Tibial nerve (tissue), 4 donors: ENCODE measurements at places on chromosomes 3 and 15. TPM values are rescaled to one million over a fixed set of nuclear protein-coding genes. Genes with fewer than 3 reads are reported as not detected.

Gene GOLGA8S
- total RNA-seq: 0.66 TPM

Gene CRYBG3
- total RNA-seq: 30.9 TPM

Gene NEK10
- total RNA-seq: 0.20 TPM

Gene KLF15
- total RNA-seq: 182 TPM

Gene CFAP20DC
- total RNA-seq: 1.5 TPM

Gene COPS2
- total RNA-seq: 65.4 TPM

Gene LMAN1L
- 0.42 TPM for total RNA-seq

Gene ZBTB38
- total RNA-seq: 159 TPM

Gene RASL12
- total RNA-seq: 75.3 TPM

Gene PTX3
- total RNA-seq: 14.0 TPM

Gene CHRD
- 44.6 TPM for total RNA-seq

Gene CHAC1
- not detected for total RNA-seq

Gene SAMMSON
- total RNA-seq: 2.1 TPM

Gene KBTBD13
- not detected for total RNA-seq

Gene ZPLD1
- total RNA-seq: not detected

Gene GOLGA6L10
- 0.20 TPM for total RNA-seq

Gene C3orf49
- total RNA-seq: not detected

Gene WNT7A
- total RNA-seq: 0.21 TPM

Gene SIDT1
- total RNA-seq: 2.7 TPM

Gene KLHL6
- total RNA-seq: 2.8 TPM

Gene SLC25A20
- total RNA-seq: 39.3 TPM

Gene LRRC31
- not detected for total RNA-seq

Gene MYL3
- total RNA-seq: 9.6 TPM

Gene CYP1A2
- total RNA-seq: not detected

Gene DNAJA4
- 16.8 TPM for total RNA-seq

Gene PLSCR5
- not detected for total RNA-seq

Gene GOLGA8K
- total RNA-seq: not detected

Gene A4GNT
- total RNA-seq: not detected

Gene JAGN1
- total RNA-seq: 36.9 TPM

Gene PPP1R14D
- not detected for total RNA-seq

Gene USP13
- total RNA-seq: 16.7 TPM

Gene RTP3
- not detected for total RNA-seq

Gene GPD1L
- total RNA-seq: 60.9 TPM

Gene GABRA5
- not detected for total RNA-seq

Gene KIF15
- total RNA-seq: 0.63 TPM

Gene PLCB2
- total RNA-seq: 16.9 TPM
